SW480 (cell line): ENCODE measurements at places on chromosomes 1 and 21.

GRCh38 chr1:223860051-223860622 lies 14.4 kb upstream of the TP53BP2 start:
- DNase-seq: no peak

DNA sequence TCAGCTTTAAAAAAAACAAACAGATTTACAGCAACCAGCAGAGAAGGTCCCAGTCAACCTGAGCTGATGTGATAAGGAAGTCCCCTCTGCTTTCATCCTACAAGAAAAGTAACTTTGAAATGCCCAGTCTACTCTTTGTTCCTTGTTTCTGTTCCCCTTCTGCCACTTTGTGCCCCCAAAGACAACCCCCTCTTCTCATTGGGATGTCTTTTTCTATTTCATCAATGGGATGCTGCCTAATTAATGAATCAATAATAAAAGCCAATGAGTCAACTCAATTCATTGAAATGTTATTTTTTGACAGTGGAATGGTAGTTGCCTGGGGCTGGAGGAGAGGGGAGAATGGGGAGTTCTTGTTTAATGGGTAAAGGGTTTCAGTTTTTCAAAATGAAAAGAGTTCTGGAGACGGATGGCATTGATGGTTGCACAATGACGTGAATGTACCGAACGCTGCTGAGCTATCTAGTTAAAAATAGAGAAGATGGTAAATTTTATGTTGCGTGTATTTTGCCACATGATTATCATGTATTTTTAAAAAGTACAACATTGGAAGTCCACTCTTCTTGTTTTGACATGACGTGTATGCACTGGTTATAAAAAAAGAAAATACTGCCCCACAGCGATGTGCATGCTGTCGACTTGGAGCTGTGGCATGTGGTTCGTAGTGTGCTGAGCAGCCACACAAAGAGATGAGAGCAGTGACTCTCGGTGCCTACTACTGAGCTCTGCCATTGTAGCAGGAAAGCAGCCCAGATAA lies 22.4 kb upstream of the PADI2 start:
- no peak for DNase-seq

DNA sequence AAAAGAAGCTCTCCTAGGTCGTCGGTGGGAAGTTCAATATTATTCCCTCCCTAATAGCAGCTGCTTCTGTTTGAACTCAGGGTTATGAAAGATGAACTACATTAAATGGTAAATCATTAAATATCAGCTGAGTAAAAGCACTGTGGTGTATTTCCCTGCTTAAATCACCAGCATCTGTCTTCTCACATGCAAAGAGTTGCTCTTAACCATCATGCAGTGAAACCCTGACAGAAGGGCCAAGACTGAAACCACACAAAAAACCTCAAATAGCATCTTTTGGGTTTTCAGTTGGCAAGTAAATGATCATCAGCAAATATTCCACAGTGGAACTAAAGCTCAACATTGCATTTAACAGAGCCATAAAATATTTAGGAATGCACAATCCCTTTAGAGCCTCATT lies 380.0 kb upstream of the ADGRL2 start:
- no peak for DNase-seq

GRCh38 chr1:167749741-167750140 lies 28.0 kb downstream of the MPZL1 start:
- DNase-seq: no peak

DNA sequence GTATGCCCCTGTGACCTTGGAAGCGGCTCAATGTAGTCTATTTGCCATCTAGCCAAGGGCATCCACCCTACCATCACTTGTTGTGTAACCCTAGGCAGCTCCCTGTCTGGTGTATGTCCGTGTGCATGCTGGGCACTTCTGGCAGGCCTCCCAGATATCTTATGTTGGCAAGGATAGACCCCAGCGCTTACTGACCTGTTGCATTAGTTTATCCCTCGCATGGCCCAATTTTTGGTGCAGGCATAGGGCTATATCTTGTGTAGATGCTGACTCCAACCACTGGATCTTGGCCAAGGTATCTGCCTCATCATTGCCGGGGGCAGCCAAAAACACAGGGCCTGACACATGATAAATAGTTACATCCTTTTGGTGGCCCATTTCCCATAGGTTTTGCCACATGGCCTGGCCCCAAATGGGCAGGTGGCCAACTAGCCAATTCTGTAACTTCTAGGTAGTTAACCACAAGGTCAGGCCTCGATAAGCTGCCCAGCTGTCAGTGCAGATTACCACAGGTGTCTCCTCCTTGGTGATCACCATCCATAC lies 14.0 kb upstream of the TBX19 start:
- no peak for DNase-seq
